ENCODE measurements at places on chromosomes 12 and 14. TPM values are rescaled to one million over a fixed set of nuclear protein-coding genes. Genes with fewer than 3 reads are reported as not detected.

DNA sequence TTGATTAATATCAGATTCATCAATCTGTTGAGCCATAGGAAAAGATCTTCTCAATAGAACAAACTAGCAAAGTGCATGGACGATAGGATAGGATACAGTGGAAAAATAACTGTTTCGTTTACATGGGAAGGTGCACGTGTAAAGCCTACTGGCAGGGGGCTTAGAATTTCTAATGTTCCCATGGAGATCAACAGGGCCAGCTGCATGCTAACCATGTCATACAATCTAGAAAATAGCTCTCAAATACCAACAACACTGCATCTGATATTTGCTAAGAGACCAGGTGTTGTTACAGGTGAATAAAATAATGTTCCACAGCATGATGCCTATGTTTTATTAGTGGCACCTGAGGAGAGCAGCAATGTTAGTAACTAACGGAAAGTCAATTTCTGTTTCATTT is 72.5 kb downstream of the ACSS3 start:
- no peaks in the 10 kb centered on the region for H3K4me1 ChIP-seq
- no peaks in the 10 kb centered on the region for H3K27me3 ChIP-seq

DNA sequence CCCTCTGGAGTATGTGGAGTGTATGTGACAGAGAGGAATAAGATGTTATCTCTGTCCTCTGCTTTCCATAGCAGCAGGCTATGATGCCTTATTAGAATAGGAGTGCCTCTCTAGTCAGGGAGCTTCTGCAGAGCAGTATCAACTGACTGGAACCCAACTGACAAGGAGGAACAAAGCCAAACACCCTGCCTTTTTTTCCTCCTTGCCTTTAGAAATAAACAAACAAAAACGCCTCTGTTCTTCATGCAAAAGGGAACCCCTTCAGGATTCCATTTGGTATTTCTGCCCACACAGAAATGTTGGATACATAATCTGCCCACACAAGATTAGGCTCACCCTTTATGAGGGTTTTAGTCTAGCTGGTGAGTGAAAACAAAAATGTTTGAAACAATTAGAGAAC is 50.3 kb downstream of the VRK1 start:
- H3K27ac ChIP-seq = no peak overlapping the region
- H3K27me3 ChIP-seq = no peaks in the 10 kb centered on the region
- DNase-seq = no peak
- no peaks in the 10 kb centered on the region for H3K4me1 ChIP-seq

GRCh38 chr12:6092784-6093722 is 31.4 kb downstream of the VWF start:
- no peaks in the 10 kb centered on the region for H3K36me3 ChIP-seq
- DNase-seq = peak; percentile 94
- peak overlapping the region; percentile 27 for H3K4me3 ChIP-seq
- H3K4me1 ChIP-seq = peaks cover 39% of the 10 kb centered on the region
- H3K27me3 ChIP-seq = no peaks in the 10 kb centered on the region

GRCh38 chr12:98821866-98822265 is 176.8 kb downstream of the APAF1 start:
- H3K4me1 ChIP-seq = no peaks in the 10 kb centered on the region
- no peak overlapping the region for H3K27ac ChIP-seq
- H3K36me3 ChIP-seq = no peaks in the 10 kb centered on the region

DNA sequence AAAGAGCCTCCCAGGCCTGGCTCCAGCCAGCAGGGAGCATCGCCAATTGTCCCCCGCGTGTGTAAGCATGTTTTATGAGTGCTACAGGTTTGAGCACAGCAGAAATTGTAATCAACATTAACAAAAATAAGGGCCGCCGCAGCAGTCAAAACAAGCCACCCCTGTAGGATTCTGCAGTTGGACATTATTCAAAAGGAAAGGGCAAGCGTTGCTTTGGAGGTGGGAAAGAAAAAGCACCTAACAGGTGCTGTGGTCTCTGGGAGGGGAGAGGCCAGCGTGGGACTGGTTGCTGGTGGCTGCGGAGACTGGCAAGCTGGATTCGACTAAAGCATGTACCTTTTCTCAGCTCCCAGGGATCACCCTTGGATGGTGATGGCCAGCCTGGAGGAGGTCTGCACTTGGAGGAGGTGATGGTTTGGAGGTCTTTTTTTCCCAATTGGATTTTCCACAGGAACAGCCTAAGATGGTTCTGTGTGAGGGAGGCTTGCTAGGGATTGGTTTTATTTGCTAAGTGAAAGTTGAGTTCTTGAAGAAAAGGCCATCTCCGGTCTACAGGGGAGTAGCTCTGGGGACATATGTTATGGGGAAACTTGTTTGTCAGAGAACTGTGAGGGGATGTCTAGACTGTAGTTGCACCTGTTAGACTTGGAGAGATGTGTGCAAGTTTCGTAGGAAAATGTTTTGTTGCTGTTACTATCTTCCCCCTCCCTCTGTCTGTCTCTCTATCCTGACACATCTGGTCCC is 2.0 kb downstream of the DYRK2 start:
- H3K36me3 ChIP-seq = peaks cover 6% of the 10 kb centered on the region
- DNase-seq = peak; percentile 86
- H3K27me3 ChIP-seq = no peaks in the 10 kb centered on the region
- peak overlapping the region; percentile 72 for H3K27ac ChIP-seq

DNA sequence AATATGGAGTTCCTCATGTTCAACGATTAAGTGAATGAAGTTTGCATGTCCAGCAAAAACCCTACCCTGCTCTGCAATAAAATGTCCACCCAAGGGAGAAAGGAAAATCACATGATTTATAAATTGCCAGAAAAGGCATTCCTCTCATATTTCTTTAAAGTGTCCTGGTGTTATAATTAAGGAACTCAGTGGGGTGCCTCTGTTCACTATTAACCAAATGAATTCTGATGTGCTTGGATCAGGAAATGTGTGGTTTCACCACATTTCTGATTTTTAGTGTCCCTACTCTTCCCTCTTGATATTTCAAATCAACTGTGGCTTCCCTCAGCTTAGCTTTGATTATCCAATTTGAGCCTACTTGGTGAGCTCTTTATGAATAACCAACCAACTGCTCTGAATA is 208.1 kb downstream of the PHLDA1 start:
- no peak overlapping the region for H3K4me3 ChIP-seq
- no peak for DNase-seq
- no peaks in the 10 kb centered on the region for H3K27me3 ChIP-seq
- no peak overlapping the region for H3K27ac ChIP-seq

The PLCZ1 gene
- not detected for total RNA-seq

GRCh38 chr12:118979763-118980406 is 1.5 kb upstream of the SRRM4 start:
- H3K27ac ChIP-seq = no peak overlapping the region
- H3K4me1 ChIP-seq = no peaks in the 10 kb centered on the region
- no peak overlapping the region for H3K4me3 ChIP-seq
- H3K27me3 ChIP-seq = no peaks in the 10 kb centered on the region
- no peaks in the 10 kb centered on the region for H3K36me3 ChIP-seq

The C12orf54 gene
- total RNA-seq = not detected

DNA sequence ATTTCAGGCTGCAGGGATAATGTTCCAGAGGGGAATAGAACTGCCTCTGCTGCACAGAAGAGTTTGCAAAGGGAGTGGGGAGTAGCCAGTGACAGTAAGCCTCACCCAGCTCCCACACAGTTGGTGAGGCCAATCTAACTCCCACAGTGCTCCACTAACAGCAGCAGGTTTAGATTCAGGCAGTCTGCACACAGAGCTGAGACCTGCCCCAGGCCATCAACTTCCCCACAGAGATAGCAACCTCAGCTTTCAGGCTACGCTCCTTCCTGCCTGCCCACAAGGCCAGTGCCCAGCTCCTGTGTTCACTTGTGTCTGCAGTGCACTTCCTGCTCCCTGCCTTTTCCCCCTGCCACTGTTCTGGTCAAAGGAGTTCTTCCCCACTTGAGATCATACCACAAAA is 107.5 kb downstream of the TBC1D30 start:
- no peak overlapping the region for H3K27ac ChIP-seq
- no peaks in the 10 kb centered on the region for H3K4me1 ChIP-seq
- DNase-seq = no peak
- no peaks in the 10 kb centered on the region for H3K36me3 ChIP-seq

The MMP17 gene
- total RNA-seq = 11.2 TPM

- no peaks in the 10 kb centered on the region for H3K27me3 ChIP-seq
- no peaks in the 10 kb centered on the region for H3K4me1 ChIP-seq
- no peak overlapping the region for H3K4me3 ChIP-seq
Observed at GRCh38 chr14:101624536-101624935, 63.2 kb downstream of the DIO3 start.

DNA sequence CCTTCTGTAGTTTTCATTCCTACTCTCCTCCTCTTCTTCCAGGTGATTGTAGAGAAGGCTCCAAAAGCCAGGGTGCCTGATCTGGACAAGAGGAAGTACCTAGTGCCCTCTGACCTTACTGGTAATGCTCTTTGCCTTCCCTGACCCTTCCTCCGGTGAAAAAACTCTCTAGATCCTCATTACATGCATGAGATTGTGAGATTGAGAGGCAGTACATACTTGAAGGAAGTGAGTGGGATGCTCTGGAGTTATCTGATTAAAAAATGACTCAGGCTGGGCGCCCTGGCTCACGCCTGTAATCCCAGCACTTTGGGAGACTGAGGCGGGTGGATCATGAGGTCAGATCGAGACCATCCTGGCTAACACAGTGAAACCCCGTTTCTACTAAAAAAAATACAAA is 5.3 kb downstream of the GABARAPL1 start:
- no peak for DNase-seq
- peaks cover 17% of the 10 kb centered on the region for H3K4me1 ChIP-seq
- H3K36me3 ChIP-seq = peaks cover 35% of the 10 kb centered on the region
- no peak overlapping the region for H3K27ac ChIP-seq

DNA sequence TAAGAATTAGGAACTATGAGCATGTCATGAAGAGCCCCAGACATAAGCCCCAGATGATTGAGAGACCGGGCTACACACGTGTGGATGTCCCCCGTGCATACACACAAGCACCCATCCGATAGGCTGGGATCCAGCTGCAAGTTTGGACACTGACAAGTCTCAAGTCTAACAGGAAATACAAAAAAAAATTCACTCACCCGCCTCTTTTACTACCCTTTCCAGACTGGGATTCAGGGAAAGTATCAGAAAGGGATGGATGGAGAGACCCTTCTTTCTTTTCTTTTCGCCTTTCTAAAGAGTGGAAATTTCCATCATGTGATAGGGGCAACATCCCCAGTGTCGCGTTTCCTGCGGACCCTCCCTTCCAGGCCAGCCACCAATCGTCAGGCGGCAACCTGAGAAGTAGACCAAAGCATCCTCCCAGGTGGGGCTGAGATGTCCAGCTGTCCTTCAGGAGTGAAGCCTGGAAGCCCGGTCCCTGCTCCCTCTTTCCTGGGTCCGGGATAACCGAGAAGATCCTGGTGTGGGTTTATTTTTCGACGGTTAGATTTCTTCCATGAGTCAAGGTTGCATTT is 6.4 kb upstream of the SLC38A4 start:
- peaks cover 8% of the 10 kb centered on the region for H3K4me1 ChIP-seq
- peak; percentile 56 for DNase-seq
- peaks cover 46% of the 10 kb centered on the region for H3K27me3 ChIP-seq
- no peak overlapping the region for H3K27ac ChIP-seq
- H3K4me3 ChIP-seq = peak overlapping the region; percentile 66

The FRS2 gene
- total RNA-seq = 64.4 TPM

The AQP6 gene
- not detected for total RNA-seq

The KLRF1 gene
- not detected for total RNA-seq

DNA sequence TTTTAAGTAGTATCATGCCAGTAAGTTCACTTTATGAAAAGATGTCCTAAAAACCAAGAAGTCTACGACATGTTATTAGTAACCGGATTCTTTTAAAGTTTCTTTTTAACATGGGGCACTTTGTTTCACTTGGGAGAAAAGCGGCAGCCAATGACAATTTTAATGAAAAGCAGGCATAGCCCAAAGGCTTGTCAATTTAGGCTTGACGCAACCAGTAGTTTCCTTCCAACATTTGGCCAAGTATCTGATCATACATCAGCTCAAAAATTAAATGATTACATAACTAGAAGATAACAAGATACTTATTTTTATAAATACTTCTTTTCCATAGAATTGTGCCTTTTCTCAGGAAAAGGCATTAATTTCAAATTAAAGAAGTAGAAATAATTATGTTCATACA is 112.8 kb downstream of the TXNDC16 start:
- H3K36me3 ChIP-seq = no peaks in the 10 kb centered on the region
- H3K4me1 ChIP-seq = peaks cover 7% of the 10 kb centered on the region
- no peaks in the 10 kb centered on the region for H3K27me3 ChIP-seq
- no peak for DNase-seq
- no peak overlapping the region for H3K27ac ChIP-seq

DNA sequence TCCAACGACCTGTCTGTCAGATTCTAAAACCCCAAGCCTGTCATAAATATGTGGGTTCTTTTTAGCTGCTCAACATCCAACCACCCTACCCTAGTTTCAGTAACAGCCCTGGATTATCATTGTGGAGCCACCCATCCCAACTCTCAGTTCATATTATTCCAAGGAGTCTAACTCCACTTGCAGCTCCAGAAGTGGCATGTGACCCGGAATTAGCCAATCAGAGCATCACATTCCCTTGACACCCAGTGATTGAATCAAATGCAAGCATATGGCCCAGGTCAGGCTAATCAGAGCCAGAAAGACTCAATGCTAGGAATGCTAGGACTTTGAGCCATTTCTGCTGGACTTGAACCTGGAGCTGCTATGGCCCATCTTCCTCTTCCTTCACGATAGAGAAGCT is 17.1 kb upstream of the HSP90B1 start:
- DNase-seq = no peak
- no peaks in the 10 kb centered on the region for H3K36me3 ChIP-seq
- peaks cover 17% of the 10 kb centered on the region for H3K4me1 ChIP-seq

DNA sequence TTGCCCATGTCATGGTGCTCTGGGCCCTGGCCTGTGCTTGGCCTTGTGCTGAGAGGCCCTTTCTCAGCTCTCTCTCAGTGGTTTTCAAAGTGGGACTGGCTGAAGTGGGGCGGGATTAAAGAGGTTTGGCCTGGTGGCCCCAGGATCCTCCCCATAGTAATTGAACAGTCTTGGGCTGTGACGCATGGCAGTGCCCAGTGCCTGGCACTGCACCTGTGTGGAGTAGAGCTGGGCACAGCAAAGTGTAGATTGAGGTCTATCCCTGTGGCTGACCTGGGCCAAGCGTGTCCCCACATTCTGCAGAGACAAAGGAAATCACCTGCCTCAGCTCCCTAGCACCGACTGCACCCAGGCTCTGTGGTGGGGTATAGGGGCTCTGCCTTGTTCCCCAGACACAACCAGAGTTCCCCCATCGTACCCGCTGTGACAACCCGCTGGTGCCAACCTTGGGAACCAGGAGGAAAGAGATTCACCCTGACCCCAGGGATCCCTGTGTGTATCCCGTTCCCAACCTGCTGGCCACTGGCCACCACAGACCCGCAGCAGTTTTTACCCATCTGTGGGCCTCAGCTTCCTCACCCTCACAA is 9.9 kb upstream of the CYP46A1 start:
- no peaks in the 10 kb centered on the region for H3K27me3 ChIP-seq
- peaks cover 30% of the 10 kb centered on the region for H3K4me1 ChIP-seq
- no peak overlapping the region for H3K27ac ChIP-seq
